ENCODE measurements at places on chromosomes 3 and 15. TPM values are rescaled to one million over a fixed set of nuclear protein-coding genes. Genes with fewer than 3 reads are reported as not detected.

DNA sequence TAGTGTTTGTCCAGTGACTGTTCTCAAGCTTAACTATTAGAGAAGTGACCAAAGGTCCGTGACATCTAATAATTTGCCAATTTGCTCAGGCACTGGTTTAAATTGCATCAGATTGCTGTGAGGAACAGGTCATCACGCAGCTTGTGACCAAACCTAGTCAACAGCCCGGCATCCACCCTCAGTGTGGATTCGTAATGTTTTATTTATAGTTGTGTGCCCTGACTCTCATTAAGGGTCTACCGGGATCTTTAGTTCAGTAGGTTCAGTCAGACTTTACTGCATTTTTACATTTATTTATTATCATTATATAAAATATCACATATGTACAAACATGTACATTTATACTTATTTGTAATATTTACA is 46.4 kb upstream of the PGPEP1L start:
- H3K4me1 ChIP-seq = peaks cover 3% of the 10 kb centered on the region
- no peaks in the 10 kb centered on the region for H3K36me3 ChIP-seq
- no peak for DNase-seq
- H3K27me3 ChIP-seq = peaks cover 7% of the 10 kb centered on the region
- H3K27ac ChIP-seq = no peak overlapping the region
- H3K4me3 ChIP-seq = no peak overlapping the region

- no peaks in the 10 kb centered on the region for H3K36me3 ChIP-seq
- no peak overlapping the region for H3K27ac ChIP-seq
- no peaks in the 10 kb centered on the region for H3K4me1 ChIP-seq
- no peaks in the 10 kb centered on the region for H3K27me3 ChIP-seq
- H3K4me3 ChIP-seq = no peak overlapping the region
- no peak for DNase-seq
Observed at GRCh38 chr15:72792431-72792830, 8.9 kb upstream of the ADPGK start.

DNA sequence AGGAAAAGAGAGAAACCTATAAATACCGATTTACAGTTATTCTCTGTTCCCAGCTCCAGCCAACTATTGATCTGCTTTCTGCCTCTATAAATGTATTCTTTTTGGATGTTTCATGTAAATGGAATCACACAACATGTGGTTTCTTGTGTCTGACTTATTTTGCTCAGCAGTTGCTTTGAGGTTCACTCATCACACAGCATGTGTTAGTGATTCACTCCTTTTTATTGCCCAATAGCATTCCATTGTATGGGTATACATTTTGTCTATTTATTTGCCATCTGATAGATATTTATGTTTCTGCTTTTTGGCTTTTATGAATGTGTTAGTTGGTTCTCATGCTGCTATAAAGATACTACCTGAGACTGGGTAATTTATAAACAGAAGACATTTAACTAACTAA is 23.6 kb downstream of the CCR1 start:
- H3K36me3 ChIP-seq = no peaks in the 10 kb centered on the region
- H3K27ac ChIP-seq = no peak overlapping the region
- DNase-seq = no peak
- H3K4me3 ChIP-seq = no peak overlapping the region
- H3K4me1 ChIP-seq = no peaks in the 10 kb centered on the region

- H3K36me3 ChIP-seq = no peaks in the 10 kb centered on the region
- H3K27me3 ChIP-seq = peaks cover 3% of the 10 kb centered on the region
- H3K4me3 ChIP-seq = no peak overlapping the region
- DNase-seq = no peak
- no peak overlapping the region for H3K27ac ChIP-seq
Observed at GRCh38 chr15:92801774-92802464, 98.2 kb upstream of the CHD2 start.

Gene CCK
- not detected for total RNA-seq

DNA sequence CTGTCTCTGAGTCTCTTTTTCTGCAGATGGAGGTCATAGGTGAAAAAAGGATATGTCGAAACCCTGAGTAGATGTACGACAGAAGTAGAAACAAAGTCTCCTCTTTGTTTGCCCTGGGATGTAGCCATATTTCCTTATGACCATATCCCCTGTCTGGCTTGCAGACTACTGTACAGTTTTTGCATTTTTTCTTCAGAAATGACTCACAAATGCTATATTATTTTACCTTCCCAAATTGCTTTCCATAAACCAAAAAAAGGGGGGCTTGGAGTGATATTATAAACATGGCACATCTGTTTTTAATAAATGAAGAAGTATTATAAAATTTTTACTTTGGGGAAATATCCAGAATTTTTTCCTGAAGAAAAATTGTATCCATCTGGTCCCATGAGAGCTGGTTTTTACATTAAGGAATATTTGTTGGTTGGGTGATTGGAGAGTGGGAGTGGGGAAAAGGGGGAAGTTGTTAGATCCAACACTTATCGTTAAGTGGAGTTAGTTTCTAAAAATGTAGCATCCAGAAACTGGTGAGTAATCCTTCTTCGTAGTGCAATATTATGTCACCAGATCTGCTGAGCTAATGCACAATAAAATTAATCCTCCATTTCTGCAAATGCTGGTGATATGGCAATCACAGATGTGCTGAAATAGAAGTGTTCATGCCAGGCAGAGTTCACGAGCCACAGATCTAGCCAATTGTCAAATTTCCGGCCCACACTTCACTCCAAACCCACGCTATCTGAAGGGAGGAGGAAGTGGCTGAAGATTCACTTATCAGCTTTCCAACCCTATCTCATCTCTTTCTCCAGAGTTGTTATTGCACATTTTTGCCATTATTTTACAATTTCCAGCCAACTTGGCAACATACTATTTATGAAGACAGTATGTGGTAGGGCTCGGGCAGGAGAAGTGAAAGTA is 313.6 kb upstream of the ATP11B start:
- H3K27ac ChIP-seq = no peak overlapping the region
- H3K4me3 ChIP-seq = no peak overlapping the region
- peaks cover 3% of the 10 kb centered on the region for H3K4me1 ChIP-seq
- no peaks in the 10 kb centered on the region for H3K27me3 ChIP-seq
- no peak for DNase-seq

Gene PPP2R3A
- total RNA-seq = 13.0 TPM

Measured in glutamatergic neuron (in vitro differentiated cells).